Left renal cortex interstitium (tissue), 4 donors: ENCODE measurements at places on chromosomes 3 and 15.
A peak's percentile ranks its signal among the peaks of the same experiment; 100 is the strongest.

DNA sequence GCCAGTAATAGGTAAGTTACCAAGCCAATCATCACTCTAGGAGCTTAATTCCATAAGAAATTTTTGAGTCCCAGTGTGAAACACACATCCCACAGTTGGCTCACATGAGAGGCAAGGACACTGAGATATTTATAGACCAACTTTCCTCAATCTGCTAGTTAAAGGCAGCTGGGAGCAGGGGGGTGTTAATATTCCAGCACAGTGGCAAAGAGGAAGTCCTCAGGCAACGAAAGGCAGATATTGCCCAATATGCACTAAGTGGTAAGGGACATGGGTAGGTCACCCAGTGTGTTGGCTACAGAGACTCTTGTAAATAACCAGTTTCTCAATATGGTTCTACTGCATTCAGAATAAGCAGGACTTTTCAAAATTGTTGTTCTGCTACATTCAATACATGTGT lies 61.0 kb downstream of the TOP2B start:
- no peak for DNase-seq

DNA sequence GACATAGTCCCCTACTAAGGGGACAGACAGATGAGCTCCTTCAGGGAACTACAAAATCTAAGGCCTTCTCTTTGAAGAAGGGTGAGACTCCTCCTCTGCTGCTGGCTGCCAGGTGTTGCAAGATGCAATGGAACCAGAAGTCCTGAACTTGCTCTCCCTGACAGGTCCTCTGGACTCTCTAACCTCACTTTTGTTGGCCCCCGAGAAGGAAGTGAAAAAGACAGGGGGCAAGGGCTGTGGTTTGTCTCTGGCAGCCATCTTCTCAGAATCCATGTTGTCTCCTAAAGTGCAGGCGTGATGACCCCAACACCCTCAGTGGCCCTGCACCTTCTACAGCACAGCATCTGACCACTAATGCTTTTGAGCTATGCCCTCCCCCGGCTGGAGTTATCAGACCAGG lies 292.5 kb downstream of the CHST2 start:
- DNase-seq: no peak

GRCh38 chr3:126125781-126126251 lies 41.9 kb upstream of the SLC41A3 start:
- DNase-seq: no peak

DNA sequence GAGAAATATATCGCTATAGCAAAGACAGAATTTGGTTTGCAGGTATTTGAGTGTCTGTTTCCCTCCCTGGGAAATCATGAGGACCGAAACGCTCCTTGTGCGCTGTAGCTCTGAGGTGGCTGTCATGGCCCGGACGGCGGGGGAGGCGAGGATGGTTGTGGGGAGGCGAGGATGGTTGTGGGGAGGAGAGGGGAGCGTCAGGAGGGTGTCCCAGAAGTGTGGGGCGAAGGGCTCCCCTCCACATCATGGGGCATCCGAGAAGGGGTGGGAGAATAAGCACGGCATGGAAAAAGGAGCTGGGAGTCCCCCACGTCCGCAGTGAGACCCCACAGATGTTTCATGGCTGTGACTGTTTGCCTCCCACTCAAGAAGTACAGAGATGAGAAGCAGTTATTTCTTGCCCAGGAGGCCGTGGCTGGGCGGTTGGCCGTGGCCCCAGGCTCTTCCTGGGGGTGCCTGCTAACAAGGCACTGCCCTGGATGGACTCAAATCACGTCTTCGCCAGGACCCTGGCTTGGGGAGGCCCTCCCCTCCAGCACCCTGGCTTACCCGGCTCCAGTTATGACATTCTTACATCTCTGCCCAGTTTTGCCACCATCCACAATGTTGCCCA lies 947 bp upstream of the ATP10A start:
- no peak for DNase-seq

DNA sequence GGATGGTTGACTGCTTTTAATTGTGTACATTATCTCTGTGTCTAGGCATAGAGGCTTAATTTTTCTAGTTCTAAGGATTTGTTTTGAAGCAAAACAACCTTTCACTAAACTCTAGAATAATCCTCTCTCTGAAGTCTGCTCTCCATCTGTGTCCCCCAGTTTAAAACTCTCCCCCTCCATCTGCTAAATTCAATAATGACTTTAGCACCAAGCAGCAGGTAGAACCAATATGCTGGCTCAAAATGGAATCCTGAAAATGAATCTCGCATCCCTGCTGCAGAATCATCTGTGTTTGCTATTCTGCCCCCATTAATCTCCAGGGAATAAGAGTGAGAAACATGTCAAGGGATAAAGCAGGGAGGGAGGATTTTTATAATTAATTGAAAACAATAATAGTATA lies 111.8 kb downstream of the TUSC7 start:
- DNase-seq: no peak

DNA sequence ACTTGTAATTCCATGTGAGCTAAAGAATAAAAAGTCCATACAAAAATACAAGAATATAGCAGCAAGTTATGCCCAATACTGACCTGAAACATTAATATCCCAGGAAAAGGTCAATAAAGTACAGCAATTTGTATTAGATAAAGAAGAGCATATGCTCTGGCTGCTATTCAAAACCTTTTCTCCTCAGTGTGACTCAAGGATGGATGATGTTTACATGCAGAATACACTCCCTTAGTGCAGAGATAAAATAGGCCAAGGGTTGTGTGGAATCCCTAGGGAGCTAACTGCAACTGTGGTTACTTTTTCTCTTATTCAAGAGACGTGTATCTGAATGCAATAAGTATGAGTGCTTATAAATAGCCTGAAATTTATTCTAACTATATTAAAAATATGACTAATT lies 78.7 kb downstream of the SLC9A9 start:
- DNase-seq: no peak

GRCh38 chr15:72536506-72536905 lies 62.4 kb downstream of the ARIH1 start:
- DNase-seq: no peak

DNA sequence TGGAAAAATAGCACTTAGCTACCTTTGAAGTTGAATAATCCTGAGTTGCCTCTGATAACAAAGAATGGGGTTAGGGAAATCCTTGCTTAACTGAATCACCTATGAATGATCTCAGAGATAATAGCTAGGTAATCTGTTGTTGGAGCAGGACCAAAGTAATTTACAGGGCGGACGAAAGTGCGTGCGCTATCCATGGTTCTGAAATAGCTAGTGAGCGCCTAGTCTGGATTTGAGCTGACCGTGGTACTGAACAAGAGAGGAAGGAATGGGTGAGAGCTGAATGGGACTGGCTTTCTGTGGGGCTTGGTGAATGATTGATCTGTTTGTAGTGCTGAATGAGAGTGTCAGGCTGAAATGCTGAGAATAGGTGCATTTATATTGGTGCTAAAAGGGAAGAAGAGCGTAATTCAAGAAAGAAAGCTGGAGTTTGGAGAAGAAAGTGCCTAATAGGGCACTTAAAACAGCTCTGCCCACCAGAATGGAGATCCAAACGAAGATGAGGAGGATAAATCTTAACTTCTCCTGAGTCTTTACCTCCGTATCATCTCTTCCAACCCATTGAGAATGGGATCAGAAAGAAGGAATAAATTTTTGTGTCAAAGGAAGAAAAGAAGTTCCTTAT lies 10.1 kb downstream of the SCN10A start:
- peak; percentile 68 for DNase-seq

DNA sequence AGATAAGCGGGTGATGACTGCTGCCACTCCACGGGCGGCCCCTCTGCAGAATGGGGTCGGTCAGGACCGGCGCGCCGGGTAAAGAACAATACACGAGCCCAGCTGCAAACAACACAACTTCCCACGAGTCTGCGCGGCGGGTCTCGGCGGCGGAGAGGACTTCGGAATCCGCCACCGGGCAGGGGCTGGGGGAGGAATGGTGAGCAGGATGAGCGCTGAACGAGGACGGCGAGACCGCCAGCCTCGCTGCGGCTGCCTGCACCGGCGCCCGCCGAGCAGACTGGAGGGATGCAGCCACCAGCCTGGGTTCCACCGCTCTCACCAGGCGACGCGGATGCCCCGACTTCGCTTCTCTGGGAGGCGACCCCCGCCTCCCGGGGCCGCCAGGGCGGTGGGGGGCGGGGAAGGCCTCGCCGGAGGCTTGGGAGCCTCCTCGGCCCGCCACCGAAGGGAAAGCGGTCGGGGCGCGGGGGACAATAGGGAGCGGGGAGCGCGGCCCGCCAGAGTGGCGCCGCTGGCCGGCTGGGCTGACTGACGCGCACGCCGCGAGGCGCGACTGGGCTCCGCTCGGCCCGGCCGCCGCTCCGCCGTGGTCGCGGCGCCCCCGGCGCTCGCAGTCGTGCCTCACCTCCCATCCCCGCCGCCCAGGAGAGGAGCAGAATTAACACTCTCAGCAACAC lies 515 bp downstream of the ADAM10 start:
- no peak for DNase-seq

- DNase-seq: no peak
Observed at GRCh38 chr3:190522621-190523222, 8.8 kb downstream of the IL1RAP start.

DNA sequence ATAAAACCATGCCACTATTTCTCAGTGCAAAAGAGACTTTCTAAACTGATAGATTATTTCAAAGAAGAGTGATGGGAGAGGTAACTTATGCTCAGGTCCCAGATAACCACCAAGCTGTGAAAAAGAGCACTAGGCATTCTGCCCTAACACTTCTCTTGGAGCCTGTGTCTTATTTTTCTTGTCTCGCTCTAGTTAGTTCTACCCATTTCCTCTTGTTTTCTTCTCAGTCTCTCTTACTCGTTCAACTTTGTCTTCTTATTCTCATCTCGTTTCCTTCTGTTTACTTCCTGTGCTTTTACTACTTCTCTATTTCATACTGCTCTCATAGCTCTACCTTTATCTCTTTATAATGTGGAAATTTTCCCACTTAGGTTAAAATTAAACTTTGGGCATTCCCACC lies 91.8 kb upstream of the CGNL1 start:
- DNase-seq: no peak
